Fibroblast of skin of left quadriceps (primary cell): ENCODE measurements at places on chromosomes 4 and X.

- no peak for DNase-seq
These were observed 81.7 kb downstream of the SNCA start for GRCh38 chr4:89755220-89755619.

DNA sequence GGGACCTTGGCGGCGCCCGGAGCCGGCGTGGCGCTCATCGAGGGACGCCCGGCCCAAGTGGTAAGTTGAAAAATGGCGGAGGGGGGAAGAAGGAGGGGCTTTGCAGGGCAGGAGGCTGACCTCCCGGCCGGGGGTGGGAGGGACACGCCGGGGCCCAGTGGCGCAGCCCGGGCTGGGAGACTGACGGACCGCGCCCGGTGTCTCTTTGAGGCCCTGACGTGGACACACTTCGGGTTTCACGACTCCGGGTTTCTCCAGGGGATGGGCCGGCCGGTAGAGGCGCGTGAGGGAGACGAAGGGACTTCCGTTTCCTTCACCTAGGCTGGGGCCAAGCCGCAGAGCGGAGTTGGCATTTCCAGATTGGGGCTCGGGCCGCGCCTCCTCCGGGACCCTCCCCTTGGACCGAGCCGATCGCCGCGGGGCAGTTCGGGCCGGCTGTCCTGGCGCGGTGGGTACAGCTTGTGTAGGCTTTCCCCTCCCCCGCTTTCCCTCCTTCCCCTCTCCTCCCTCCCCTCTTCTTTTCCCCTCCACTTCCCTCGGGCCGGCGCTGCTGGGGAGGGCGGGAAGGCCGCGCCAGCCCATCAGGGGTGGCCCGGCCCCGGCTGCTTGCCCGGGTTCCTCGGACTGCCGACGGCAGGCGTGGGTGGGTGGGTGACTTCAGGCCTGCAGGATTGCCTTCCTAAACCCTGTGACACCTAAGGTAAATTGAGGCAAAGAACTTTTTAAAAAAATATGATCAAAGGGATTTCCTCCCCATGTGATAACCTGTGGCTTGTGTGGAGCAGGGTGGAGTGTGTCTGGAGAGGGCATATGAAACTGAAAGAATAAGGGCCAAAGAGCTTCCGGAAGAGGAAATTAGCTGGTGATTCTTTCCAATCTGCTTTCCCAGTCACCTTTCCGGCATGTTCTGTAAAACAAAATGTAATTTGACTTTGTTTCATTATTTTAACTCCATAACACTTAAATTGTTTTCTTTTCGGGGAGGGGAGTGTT, at the start of gene XIAP:
Gene XIAP, plus strand, starts transcription at position 208 of the 993 bp plus-strand sequence. CDS start 25,610 bp downstream, outside the sequence.
- peak; percentile 35 for DNase-seq

GRCh38 chr4:13262816-13263215, 221.3 kb downstream of the RAB28 start:
- DNase-seq: no peak

GRCh38 chr4:113278324-113278934, 229.0 kb downstream of the ANK2 start:
- DNase-seq: peak; percentile 56

GRCh38 chrX:57286507-57287251, at the start of gene FAAH2:
Gene FAAH2 (plus strand): TSS chrX:57286706. CDS start chrX:57286826, 120 bp downstream.
- DNase-seq: no peak

DNA sequence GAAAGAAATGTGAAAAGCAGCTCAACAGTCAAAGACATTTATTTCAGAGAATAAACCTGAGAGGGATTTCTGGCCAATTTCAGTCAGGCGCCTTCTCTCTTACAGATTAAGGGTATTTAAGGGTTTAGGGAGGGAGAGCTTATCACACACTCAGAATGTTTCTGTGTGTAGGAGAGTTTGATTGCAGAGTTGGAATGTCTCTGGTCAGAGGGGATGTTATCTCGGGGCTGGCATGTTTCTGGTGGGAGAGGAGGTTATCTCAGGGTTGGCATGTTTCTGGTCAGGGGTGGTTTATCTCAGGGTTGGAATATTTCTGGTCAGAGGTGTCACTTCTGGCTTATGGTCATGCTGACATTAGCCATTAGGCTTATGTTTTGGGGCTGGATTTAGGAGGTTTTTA, 1920.5 kb upstream of the PCDH7 start:
- no peak for DNase-seq

GRCh38 chr4:151530783-151531182, 121.8 kb downstream of the FHIP1A start:
- no peak for DNase-seq

DNA sequence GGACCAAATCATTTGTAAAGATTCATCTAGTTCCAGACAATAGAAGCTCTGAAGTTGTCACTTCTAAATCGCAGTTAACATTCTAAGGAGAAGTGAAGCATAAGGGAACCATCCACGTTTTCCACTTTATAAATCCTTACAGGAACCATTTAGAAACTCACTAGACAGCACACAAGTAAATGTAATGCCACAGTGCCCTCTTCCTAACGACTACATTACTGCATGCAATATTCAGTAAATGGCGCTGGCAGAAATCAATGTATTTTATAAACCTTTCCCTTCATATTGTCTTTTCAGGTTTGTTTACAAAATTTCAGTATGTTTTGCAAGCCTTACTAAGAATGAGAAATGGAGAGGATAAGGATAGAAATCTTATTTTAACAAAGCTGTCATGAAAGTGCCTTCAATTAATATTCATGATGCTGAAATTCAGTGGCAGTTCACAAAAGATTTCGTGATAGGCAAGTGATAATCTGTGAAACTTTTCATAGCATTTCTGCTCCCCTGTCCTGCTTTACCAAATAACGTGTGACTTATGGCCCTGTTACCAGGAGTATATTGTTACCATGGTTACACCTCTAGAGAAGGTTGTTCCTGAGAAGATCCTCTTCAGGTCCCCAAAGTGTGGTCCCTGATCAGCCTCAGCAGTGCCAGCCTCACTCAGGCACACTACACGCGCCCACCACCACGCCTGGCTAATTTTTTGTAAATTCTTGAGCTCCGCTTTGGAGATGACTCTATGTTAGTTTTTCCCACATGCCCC, 54.2 kb downstream of the TMA16 start:
- peak; percentile 21 for DNase-seq

- DNase-seq: no peak
These were observed 4.0 kb downstream of the PLP2 start for GRCh38 chrX:49175435-49176274.

- DNase-seq: no peak
These were observed 156.4 kb upstream of the BOD1L1 start for GRCh38 chr4:13783800-13784411.

DNA sequence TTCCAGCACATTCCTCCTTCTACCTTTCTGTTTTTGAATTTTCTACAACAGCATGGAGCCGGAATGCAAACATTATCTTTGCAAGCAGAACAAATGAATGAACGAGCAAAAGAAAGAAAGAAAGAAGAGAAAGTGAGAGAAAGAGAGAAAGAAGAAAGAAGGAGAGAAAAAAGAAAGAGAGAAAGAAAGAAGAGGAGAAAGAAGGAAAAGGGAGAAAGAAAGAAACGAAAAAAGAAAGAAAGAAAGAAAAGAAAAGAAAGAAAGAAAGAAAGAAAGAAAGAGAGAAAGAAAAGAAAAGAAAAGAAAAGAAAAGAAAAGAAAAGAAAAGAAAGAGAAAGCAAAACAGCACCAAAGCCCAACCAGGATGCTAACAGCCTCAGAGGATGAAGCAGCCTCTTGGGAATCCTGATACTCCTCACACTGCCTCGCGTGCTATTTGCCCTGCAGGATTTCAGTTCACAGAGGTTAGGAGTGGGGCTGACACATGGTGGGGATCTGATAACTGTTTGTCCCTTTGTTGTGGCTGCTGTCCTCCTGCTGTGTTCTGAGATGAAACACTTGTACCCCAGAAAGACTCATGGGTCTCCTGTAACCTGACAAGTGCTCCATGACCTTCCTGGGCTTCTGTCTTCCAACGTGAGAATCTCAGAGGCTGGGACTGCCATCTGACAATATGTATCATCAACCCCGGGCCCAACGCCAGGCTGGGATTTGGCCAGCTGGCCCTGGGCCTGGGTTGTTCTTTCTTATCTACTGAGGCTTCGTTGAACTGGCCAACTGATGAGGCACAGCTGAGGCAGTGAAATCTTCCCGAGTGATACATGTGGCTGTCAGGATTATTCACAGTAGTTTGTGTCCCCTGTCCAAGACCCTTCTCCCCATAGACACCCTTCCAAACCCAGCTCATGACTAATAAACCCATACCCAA, 61.0 kb downstream of the SEPSECS start:
- DNase-seq: peak; percentile 18

- DNase-seq: no peak
These were observed 485.5 kb downstream of the NAF1 start for GRCh38 chr4:162681212-162681611.

DNA sequence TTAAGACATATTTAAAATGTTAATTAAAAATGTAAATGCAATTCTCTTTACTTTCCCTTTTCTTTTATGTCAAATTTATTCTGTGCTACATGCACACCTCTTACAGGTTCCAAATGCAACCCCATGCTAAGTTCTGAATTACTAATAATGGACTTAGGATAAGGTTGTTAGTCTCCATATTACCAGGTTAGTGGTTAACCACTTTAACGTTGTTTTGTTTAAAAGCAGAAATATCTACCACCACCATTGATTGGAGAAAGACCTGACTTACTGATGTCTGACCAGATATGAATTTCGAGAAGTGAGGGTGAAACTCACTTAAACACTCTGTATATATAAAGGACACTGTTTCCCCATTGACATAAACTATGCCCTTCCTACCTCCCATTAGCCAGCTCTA, 6.9 kb upstream of the TRPC3 start:
- DNase-seq: no peak

DNA sequence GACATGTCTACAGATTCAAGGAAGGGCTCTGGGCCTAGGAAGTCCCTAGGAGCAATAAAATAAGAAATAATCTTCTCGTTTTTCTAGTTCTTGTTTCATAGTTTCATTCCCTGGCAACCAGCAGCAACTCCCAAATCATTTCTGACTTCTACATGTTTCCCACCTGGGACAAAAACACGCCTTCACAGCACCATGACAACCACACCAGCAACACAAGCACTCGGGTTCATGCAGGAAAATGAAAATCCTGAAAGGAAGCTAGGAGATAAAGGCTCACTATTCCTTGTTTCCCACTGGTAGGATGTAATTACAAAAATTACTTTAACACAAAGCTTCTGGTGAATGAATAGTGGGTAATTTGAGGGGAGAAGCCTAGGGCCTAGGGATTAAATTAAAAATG, 158.9 kb downstream of the ADAMTS3 start:
- no peak for DNase-seq

DNA sequence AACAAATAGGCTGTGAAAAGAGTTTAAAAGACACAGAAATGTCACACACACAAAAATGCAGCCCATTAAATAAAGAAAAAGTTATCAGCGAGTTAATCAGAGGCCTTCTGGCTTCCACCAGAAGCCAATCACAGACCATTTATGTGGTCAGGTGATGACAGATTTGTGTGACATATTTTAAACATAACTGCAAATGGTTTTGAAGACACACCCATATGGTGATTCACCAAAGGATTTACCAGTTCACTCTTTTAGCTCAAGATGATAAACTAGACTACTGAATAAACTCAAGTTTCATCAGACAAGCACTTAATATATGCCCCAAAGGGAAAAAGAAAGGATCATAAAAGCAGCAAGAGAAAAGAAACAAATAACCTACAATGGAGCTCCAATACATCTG, 181.2 kb downstream of the SPANXN4 start:
- DNase-seq: no peak

GRCh38 chr4:98733601-98734000, 75.2 kb upstream of the TSPAN5 start:
- no peak for DNase-seq

GRCh38 chrX:110213183-110213582, 104.7 kb downstream of the AMMECR1 start:
- DNase-seq: no peak

- no peak for DNase-seq
These were observed 58.5 kb downstream of the PRPS1 start for GRCh38 chrX:107686792-107687191.

DNA sequence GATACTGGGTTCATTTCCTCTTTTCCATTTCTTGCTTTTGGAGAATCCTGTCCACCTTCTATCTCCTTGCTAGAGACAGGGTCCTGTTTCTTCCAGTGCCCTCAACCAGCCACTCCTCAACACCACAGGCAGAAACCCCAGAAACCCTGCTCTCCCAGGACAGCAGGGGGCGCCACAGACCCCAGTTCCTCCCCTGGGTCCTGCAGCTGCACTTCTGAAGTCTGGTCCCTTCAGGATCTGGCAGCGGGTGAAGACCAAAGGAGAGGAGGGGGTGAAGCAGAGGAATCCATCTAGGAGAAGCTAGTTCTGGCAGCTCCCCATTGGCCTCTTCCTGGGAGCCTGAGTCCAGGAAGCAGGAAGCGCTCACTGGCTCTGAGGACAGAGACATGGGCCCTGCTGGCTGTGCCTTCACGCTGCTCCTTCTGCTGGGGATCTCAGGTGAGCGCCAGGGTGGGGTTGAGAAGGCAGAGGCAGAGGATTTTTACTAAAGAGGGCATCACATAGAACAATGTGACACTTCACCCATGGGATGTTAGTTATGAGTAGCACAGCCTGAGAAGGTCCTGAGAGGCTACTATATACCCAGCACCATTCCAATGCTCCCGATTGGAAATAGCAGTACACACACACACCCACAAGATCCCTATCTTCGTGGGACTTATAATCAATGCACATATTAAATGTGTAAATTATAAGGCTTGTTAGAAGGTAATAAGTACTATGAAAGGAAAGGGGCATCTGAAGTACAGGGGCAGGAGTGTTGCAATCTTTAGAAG, at the start of gene PRSS48:
Gene PRSS48, plus strand, starts transcription at position 375 of the 776 bp plus-strand sequence. Its CDS starts 12 bp downstream, at position 387.
- peak; percentile 20 for DNase-seq

DNA sequence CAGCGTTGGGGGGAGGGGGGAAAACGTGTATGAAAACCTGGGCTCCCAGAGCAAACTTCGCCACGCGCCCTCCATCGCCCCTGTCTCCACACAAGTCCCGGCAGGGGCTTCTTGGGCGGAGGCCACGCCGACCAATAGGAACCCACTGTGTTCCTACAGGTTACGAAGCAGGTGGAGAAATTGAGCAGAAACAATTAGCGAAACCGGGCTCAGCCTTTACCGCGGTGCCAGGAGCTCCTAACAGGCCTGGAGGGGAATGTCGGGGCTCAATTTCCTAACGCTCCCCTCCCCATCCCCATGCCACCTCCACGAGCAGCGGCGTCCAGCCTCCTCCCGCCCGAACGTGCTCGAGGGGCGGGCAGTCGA, 589 bp upstream of the KIT start:
- no peak for DNase-seq

- no peak for DNase-seq
These were observed 123.8 kb downstream of the RPS6KA6 start for GRCh38 chrX:84064164-84064563.

DNA sequence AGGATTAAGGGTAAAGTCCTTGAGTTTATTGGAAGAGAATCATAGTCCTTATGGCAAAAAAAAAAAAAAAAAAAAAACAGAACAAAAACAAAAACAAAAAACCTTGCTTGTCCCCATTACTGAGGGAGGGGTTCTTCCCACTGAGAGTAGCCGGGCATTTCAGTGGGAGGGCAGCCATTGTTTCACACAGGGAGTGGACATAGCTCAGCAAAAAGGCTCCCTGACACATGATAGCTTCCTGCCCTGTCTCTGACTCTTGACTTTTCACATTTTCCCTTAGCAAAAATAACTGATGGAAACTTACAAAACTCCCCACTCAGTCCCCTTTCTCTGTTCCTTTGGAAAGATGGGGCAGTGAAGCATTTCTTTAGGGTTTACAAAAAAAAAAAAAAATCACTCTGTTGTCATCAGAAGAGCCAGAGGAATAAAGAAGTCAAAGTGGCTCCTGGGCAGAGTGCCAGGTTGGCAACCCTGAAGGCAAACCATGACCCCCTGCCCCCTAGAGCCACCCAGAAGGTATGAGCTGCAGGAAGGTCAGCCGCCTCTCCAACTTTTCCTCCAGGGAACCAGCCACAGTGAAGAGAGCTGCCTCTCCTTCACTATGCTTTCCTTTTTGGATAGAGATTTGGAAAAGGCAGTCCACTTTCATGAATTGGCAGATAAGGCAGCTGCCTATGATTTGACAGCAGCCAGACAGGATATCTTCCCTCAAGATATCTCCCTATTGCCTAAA, 170.6 kb downstream of the KDR start:
- no peak for DNase-seq
